Stimulated activated CD4-positive, alpha-beta T cell treated with anti-CD3 and anti-CD28 coated beads, TNF-alpha, amount 100 ng/mL, for 1 hour (primary cell): ENCODE measurements at places on chromosomes 5 and 9.

DNA sequence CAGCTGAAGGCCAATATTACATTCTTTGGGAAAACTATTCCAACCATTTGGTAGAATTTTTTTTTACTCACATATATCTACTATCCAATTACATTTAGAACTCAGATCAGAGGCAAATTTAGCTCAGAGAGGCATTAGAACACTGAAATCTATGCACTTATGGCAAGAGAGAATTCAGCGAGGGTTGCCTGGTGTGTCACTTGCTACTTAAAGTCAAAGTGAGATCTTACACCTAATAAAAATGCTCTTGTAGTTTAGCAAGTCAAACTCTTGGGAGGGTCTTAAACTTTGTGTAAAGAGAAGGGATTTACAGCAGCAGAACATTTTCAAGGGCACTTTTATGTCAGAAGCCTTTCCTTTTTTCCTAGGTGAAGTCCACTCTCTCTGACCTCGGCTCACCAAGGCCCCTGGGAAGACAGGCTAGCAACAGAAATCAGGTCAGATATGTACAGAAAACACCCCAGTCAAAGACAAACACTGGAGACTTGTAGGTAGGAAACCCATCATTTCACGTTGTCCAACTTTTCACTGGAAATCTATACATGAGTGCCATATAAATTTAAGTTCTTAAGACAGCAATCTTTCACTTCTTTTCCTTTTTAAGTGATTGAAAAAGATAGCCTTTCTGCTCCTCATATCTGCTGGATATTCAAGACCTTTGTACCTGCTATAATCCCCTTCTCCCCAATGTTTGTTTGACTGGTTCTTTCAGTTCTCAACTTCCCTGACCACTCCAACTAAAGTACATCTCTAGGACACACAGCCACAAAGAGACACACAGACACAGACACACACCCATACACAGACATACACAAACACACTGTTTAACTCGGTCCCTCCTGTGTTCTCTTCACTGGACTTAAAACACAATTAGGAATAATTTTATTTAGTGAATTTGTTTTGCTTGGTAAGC, 635.8 kb downstream of the PDE4D start:
- no peak for DNase-seq

- DNase-seq = no peak
Measured at GRCh38 chr5:151678713-151679112, 8.0 kb downstream of the SPARC start.

DNA sequence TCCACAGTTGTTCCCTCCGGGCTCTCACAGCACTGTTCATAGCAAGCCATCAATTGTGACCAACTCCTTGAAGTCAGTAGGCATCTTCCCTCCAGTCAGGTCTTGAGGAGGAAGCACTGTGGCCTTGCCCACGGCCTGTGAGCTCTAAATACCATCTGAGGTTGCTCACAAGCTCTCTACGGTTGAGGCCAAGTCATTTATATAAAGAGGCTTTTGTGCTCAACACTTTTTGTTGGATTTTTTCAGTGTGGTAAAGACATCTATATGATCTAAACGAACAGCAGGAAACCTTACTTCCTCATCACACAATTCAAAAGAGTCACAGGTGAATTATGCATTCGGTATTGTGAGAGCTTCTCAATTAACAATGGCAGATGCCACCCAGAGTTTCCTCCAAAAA, 97.3 kb downstream of the ZNF462 start:
- DNase-seq = no peak

- DNase-seq = no peak
Measured at GRCh38 chr9:2180704-2181103, 165.6 kb downstream of the SMARCA2 start.

DNA sequence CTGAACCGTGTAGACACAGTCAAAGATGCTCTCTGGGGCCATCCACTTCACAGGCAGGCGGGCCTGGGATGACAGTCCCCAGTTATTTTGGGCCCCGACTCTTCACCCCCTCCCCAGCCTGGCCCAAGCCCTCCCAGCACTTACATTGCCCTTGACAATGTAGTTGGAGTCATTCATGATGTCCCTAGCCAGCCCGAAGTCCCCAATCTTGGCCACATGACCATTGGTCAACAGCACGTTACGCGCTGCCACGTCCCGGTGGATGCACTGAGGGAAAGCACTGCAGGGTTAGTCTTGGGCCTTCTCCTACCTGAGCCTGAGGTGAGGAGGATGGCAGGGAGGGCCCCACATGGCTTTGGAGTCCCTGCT, 30.3 kb downstream of the CSF1R start:
- DNase-seq = no peak

- DNase-seq = peak; percentile 58
Measured at GRCh38 chr5:179806250-179807048, at the start of gene MGAT4B. Gene MGAT4B (minus strand): TSS chr5:179806866. CDS start chr5:179806583, 283 bp downstream.

DNA sequence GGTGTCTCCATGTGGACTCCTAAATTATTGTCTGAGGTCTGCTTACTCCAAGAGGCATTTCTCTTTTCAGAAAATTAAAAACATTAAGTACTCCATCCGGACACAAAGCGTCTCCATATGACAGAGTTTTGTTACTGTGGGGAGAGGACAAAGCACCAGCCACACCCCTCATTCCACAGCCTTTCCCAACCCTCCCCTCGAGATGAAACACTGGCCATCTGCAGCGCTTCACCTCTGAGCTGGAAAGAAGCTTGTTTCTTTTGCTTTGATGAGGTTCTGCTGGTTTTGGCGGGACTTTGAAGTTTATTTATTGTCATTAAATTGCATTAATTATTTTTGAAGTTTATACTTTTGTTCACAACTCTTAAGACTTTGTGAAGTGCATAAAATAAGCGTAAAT, 27.6 kb upstream of the NKD2 start:
- DNase-seq = no peak

GRCh38 chr5:115414406-115415142, 118.1 kb upstream of the CCDC112 start:
- DNase-seq = no peak

DNA sequence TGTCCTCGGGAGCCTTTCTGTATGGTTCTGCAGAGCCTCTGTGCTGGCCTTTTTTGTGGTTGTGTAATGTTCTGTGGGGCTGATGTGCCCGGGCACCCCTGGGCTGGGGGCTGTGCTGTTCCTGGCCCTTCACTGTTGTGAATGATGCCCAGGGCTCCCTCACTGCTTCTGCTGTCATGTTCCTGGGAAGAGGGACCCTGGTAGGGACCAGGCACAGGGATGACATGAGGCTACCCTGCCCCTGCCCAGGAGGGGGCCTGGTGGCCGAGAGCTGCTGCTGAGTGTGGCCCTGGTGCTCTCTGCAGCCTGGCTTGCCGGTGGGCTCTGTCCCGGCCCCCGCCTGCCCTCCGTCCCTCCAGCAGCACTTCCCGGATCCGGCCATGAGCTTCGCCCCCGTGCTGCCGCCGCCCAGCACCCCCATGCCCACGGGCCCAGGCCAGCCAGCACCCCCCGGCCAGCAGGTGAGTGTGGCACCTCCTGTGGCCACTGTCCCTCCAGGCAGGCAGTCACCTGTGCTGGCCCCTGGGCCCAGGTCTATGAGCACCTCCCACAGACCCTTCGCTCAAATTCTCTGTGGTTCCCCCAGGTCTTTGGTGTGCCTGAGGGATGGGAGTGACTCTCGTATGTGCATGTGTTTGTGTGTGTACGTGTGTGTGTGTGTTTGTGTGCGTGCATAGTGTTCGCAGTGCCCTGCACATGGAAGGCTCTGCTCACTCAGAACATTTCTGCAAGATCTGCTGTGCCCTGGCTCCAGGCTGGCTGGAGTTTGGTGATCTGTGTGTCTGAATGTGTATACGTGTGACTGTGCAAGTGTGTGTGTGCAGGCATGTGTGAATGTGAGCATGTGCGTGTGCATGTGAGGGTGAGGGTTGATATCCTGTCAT, 72.3 kb downstream of the WNK2 start:
- no peak for DNase-seq

- no peak for DNase-seq
Measured at GRCh38 chr9:75669721-75670120, 220.8 kb upstream of the PCSK5 start.

DNA sequence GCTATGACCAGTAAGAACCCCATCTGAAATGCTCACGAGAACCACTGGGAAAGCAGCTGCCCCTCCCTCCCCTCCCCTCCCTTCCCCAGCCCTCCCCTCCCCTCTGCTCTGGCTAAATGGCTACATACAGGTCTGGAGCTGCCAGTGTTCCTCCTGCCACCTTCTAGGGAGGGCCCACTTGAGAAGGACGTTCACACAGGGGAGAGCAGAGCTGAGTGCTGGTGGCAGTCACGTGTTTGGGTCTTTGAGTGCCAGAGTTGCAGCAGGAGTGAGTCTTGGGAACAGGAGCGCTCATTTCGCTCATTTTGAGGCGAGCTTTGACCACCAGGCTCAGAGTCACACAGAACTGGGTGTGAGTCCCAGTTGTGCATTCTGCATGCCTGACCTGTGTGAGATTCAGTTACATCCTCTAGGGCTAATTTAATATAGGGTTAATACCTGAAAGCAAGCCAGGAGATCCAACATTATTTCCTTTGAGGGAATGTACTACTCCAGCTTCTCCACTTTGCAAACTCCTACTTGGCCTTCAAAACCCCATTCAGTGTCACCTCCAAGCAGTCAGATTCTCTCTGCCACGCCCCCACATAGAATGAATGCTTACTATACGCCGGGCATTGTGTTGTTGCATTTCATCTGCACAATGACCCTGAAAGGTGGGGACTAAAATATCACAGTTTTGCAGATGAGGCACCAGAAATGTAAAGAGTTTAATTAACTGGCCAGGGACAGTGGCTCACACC, 25.1 kb downstream of the CPLX2 start:
- no peak for DNase-seq

DNA sequence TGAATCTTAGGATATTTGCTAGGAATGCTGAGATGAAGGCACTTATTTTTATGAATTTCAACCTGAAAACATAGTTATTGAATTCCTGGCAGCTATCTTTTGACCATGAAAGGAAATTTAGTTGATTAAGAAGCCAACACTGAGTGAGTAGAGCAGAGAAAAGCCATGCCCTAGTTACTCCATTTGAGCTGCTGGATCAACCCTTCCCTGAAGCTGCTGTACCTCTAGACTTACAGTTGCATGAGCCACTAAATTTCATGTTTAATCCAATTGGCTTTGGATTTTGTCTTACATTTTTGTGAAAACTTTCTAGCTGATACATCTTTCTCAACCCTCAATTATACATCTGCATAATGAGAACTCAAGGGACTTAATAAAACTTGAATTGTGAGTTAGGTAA, 54.6 kb downstream of the CDC42SE2 start:
- no peak for DNase-seq

- no peak for DNase-seq
Measured at GRCh38 chr9:126636983-126637798, 23.5 kb downstream of the LMX1B start.

- DNase-seq = no peak
Measured at GRCh38 chr9:113298311-113298710, 4.9 kb downstream of the RNF183 start.

GRCh38 chr9:129338724-129339430, 160.8 kb upstream of the IER5L start:
- DNase-seq = no peak

- DNase-seq = no peak
Measured at GRCh38 chr5:178403956-178404600, 171.5 kb upstream of the PHYKPL start.
